Adrenal gland (tissue), 19 donors: ENCODE measurements at places on chromosomes 5 and 9. TPM values are rescaled to one million over a fixed set of nuclear protein-coding genes. Genes with fewer than 3 reads are reported as not detected.

- DNase-seq = no peak
Observed at GRCh38 chr5:17907094-17907493, 272.8 kb downstream of the TAF11L14 start.

DNA sequence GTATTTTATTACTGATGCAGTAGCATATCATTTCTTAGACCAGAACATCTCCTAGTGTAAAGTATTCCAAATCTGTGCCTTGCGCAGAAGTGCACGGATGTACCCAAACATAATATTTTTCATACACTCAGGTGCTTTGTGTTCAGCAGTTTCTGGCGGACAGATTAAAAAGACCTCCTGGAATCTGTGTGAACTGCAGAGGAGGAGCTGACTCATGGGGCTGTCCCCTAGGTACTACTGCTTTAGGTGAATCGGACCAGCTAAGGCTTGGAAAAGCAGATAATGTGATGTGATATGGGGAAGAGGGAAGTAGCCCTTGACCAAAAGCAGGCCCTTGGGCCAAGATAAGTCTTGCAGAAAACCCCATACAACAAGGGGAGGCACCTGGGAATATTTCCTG, 310.1 kb downstream of the PLK2 start:
- no peak for DNase-seq

GRCh38 chr5:141003031-141003430, 36.8 kb downstream of the PCDHAC2 start:
- DNase-seq = no peak

- no peak for DNase-seq
Observed at GRCh38 chr9:93952119-93952783, 2.9 kb downstream of the BARX1 start.

DNA sequence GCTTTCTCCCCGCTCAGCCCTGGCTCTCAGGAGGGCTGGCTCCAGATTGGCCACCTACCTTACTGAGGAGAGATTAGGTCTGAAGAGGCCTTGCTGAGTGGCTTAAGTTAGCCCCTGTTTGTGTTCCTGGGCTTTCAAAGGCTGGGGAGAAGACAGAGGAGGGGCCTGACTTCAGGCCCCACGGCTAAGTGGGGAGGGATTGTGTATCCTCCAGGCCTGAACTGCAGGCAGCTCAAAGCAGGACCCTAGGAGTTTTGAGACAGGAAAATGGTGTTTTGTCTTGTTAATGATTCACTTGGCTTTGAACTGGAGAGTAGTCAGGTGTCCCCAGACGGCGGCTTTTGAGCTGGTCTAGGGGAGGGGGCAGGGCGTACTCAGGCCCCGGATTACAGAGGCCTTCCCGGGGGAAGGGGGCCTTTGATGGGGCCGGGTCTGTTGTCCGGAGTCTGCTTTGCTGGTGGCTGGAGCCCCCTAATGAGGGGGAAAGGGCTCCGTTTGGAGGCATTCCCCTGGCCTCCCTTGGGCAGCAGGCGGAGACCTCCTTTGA, 162.0 kb upstream of the SMIM23 start:
- DNase-seq = no peak

DNA sequence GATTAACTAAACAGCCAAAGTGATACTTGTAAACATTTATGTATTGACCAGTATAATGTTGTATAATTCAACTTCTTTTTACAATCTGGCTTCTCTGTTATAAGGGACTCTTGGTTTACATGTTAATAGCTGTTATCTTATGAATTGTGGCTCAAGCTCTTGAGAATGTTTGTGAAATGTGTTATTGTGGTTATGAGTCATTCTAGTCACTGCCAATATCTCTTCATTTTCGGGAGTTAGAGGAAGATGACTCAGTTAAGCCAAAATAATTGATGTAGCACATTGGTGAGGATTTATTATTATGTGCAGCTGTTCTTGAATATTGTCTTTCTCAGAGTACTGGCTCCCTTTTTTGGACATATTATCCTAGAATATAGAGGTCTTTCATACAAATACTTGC, 655.2 kb upstream of the RIOK2 start:
- no peak for DNase-seq

DNA sequence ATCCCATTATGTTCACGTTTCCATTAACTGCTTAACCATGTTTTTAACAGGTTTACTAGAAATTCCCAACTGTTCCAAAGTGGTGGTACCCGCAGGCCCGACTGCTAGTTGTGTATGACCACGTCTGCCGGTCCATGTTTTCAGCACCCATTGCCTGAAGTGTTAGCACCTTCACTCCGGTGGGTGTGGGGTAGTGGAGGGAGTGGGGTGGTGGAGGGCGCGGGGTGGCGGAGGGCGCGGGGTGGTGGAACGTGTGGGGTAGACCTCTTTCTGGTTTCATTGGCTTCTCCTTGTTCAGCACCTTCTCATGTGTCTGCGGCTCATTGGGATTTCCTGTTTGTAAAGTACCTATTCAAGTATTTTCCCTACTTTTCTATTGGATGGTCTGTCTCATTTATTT, 37.7 kb downstream of the TPPP start:
- no peak for DNase-seq

- DNase-seq = peak; percentile 60
Observed at GRCh38 chr5:74640954-74641734, 616 bp upstream of the ENC1 start.

DNA sequence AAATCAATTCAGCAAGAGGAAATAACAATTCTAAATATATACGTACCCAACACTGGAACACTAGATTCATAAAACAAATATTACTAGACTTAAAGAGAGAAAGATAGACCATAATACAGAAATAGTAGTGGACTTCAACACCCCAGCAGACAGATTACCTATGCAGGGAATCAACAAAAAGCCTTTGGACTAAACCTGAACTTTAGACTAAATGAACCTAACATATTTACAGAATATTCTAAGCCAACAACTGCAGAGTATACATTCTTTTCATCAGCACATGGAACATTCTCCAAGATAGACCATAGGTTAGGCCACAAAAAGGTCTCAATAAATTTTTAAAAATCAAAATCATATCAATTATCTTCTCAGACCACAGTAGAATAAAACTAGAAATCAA, 32.9 kb upstream of the BARX1 start:
- no peak for DNase-seq

GRCh38 chr5:10202089-10202910, 47.4 kb downstream of the ATPSCKMT start:
- DNase-seq = no peak

- no peak for DNase-seq
Observed at GRCh38 chr5:128615578-128615977, 77.5 kb upstream of the FBN2 start.

GRCh38 chr9:34606190-34606589, 5.7 kb downstream of the RPP25L start:
- DNase-seq = no peak

GRCh38 chr5:156529892-156530291, 202.9 kb downstream of the SGCD start:
- no peak for DNase-seq

- DNase-seq = no peak
Observed at GRCh38 chr5:81353189-81353588, 40.7 kb downstream of the ACOT12 start.

- DNase-seq = no peak
Observed at GRCh38 chr5:178730940-178731265, 444 bp upstream of the ZNF354A start.

GRCh38 chr5:144249755-144250464, 79.2 kb downstream of the KCTD16 start:
- no peak for DNase-seq

DNA sequence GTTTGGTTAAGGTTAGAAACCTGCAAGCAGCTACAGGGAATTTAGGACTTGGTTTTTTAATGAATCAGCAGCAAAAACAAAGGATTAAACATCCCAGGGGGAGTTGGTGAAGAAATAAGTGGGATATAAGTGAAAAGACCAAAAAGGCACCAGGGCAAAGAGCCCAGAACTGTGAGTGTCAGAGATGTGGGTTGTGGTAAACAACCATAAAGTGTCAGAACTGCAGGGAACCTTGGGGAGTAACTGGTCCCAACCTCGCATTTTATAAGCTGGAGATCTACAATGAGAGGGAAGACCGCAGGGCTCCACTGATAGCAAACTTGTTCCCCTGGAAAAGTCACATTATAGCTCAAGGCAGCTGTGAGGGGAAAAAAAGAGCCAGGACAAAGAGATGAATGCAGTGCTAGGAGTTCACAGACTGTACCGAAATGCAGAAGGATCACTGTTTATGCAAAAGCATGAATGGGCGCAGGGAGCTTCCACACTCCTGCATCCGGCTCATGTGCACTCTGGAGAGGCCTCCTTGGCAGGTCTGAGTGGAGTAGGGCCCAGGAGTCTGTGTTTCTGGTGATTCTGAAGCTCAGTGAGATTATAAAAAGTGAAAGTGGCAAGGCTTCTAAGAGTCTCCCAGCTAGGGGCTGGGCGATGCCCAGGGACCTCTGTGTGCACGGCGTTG, 156.3 kb downstream of the GOLPH3 start:
- DNase-seq = no peak

- DNase-seq = no peak
Observed at GRCh38 chr9:8030095-8030494, 230.5 kb upstream of the DMAC1 start.

DNA sequence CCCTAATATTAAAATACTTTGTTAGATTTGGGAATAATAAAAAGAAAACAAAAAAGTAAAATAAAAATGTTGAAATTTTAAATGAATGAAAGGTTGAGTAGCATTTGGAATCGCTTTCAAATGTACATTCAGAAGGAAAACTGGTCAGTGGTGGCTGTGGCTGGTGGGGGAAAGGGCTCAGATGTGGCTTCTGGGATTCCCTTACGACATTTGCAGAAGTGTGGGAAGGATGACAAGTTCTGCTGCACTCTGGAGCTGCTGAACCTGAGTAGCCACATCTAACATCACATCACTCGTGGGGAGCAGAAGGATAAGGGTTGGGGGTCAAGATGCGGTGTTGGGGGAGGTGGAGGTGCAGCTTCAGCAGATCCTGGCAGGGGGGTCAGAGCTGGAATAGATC, 25.6 kb upstream of the CAST start:
- no peak for DNase-seq

- DNase-seq = no peak
Observed at GRCh38 chr5:13585324-13585723, 359.2 kb downstream of the DNAH5 start.

DNA sequence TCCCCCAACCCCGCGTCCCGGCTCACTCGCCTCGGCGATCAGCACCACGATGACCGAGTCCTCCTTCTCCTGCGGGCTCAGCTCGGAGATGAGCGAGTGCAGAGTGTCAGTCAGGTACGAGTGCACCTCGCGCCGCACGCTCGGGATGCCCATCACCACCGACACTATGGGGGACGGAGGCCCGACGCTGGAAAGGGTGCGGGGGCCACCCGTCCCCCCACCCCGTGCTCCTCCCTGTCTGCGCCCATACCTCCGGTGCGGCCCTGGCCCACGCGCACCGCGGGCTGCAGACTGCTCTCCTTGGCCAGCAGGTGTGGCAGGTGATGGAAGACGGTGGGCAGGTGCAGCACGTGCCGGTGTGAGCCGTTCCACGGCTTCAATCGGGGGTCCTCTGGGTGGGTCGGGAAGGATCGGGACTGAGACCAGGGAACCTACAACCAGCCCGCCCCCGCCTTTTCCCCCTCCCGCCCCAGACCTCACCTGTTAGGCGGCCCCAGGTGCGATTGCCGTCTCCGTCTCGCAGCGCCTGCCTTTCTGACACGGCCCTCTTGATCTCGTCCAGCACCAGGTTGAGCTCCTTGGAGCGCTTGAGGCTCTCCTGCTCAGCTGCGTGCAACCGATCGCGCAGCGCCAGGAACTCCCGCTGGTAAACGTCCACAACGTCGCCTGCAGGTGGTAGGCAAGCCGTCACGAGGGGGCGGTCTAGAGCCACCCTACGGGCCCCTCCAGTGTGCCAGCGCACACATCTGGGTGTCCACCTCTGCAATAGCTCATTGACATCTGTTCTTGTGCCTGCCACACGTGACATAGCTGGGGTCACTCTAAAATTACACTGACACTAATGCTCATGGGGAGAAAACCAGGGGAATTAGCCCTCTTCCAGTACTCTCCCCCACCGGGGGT, 5.1 kb downstream of the MGAT4B start:
- peak; percentile 76 for DNase-seq

DNA sequence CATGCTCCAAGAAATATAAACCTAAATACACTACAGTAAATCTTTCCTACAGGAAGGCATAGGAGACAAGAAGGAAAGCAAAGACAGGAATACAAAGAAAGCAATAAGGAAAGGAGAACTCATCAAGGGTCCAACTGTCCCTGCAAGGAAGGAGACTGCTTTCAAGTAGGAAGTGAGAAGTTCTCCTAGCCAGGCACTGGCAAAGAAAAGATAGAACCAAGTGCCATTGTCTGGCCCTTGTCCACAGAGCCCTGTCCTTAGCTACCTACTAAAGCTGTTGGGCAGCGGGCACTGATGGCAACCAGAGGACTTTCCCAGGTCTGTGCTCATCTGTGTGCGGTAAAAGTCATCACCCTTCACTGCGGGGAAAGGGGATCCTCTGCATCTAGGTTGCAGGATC, 108.2 kb downstream of the KLHL3 start:
- DNase-seq = no peak

DNA sequence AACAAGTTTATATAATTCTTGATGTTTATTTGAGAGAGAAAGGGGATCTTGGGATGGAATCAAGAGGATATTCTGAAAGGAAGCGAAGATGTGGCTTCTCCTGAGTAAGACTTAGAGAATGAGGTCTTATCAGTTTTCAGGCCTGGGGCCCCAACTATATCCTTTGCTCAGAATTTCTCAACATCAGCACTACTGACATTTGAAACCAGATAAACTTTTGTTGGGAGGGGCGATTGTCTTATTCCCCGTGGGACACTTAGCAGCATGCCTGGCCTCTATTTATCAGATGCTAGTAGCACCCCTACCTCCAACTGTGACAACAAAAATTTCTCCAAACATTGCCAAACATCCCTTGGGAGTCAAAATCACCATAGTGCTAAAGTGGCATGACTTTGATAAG, 567.7 kb downstream of the MAT2B start:
- no peak for DNase-seq

- DNase-seq = no peak
Observed at GRCh38 chr5:131084436-131084835, 80.6 kb downstream of the HINT1 start.

GRCh38 chr5:138962614-138963370, 87.7 kb upstream of the LRRTM2 start:
- no peak for DNase-seq

ATP10B gene
- not detected for total RNA-seq

ADAMTS2 gene
- 35.0 TPM for total RNA-seq

WNK2 gene
- 8.5 TPM for total RNA-seq

STC2 gene
- total RNA-seq = 0.28 TPM

LRRC70 gene
- 1.4 TPM for total RNA-seq

BSPRY gene
- total RNA-seq = 1.6 TPM

ELL2 gene
- total RNA-seq = 23.8 TPM

CYLC2 gene
- total RNA-seq = not detected

TNFSF15 gene
- 4.3 TPM for total RNA-seq

PKN3 gene
- total RNA-seq = 5.1 TPM

GGTA1 gene
- 12.8 TPM for total RNA-seq
